Spleen (tissue), 13 donors: ENCODE measurements at places on chromosomes 1 and 21. TPM values are rescaled to one million over a fixed set of nuclear protein-coding genes. Genes with fewer than 3 reads are reported as not detected.

Gene KIAA1614
- total RNA-seq: 7.1 TPM

GRCh38 chr1:239706245-239706892, 320.0 kb downstream of the CHRM3 start:
- H3K27ac ChIP-seq: no peak overlapping the region
- no peak for DNase-seq
- H3K4me3 ChIP-seq: no peak overlapping the region
- H3K36me3 ChIP-seq: no peaks in the 10 kb centered on the region
- no peaks in the 10 kb centered on the region for H3K4me1 ChIP-seq
- no peaks in the 10 kb centered on the region for H3K27me3 ChIP-seq

GRCh38 chr1:98884864-98885263, 119.8 kb downstream of the PLPPR5 start:
- no peak overlapping the region for H3K27ac ChIP-seq
- H3K27me3 ChIP-seq: no peaks in the 10 kb centered on the region
- DNase-seq: no peak
- no peaks in the 10 kb centered on the region for H3K36me3 ChIP-seq
- no peak overlapping the region for H3K4me3 ChIP-seq

DNA sequence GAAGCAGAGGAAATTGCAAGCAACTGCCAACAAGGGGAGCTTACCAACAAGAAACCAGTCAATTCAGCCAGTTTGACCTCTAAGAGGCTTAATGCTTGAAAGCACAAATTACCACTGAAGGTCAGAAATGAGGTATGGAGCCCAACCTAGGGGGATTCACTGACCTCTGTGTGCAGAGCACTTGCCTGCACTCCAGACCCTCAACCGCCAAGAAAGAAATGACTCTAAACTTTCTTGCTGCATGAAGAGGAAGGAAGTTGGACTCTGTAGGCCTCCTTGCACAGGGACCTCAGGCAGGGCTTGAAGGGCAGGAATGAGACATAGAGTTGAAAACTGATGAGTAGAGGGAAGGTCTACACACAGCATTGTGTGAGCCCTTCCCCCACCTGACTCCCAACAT, 10.0 kb downstream of the ARMH1 start:
- H3K27ac ChIP-seq: no peak overlapping the region
- no peaks in the 10 kb centered on the region for H3K27me3 ChIP-seq
- H3K4me1 ChIP-seq: no peaks in the 10 kb centered on the region
- H3K4me3 ChIP-seq: no peak overlapping the region

DNA sequence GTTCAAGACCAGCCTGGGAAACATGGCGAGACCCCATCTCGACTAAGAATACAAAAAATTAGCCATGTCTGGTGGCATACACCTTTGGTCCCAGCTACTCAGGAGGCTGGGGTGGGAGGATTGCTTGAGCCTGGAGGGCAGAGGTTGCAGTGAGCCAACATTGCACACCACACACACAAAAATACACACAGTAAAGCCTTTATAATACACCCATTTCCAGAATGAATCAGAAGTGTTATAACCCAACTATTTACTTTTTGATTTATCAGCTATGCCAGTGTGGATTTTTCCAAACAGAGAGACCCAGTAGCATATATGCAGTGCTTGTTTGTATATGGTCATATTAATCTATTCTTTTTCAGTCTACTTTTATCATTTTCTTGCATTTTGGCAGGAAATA, 200.1 kb downstream of the ZP4 start:
- no peaks in the 10 kb centered on the region for H3K27me3 ChIP-seq
- H3K4me1 ChIP-seq: no peaks in the 10 kb centered on the region
- DNase-seq: no peak
- no peak overlapping the region for H3K27ac ChIP-seq
- H3K36me3 ChIP-seq: no peaks in the 10 kb centered on the region
